Activated naive CD4-positive, alpha-beta T cell treated with anti-CD3 and anti-CD28 coated beads for 36 hours (primary cell): ENCODE measurements at places on chromosomes 5 and 9. TPM values are rescaled to one million over a fixed set of nuclear protein-coding genes. Genes with fewer than 3 reads are reported as not detected.

DNA sequence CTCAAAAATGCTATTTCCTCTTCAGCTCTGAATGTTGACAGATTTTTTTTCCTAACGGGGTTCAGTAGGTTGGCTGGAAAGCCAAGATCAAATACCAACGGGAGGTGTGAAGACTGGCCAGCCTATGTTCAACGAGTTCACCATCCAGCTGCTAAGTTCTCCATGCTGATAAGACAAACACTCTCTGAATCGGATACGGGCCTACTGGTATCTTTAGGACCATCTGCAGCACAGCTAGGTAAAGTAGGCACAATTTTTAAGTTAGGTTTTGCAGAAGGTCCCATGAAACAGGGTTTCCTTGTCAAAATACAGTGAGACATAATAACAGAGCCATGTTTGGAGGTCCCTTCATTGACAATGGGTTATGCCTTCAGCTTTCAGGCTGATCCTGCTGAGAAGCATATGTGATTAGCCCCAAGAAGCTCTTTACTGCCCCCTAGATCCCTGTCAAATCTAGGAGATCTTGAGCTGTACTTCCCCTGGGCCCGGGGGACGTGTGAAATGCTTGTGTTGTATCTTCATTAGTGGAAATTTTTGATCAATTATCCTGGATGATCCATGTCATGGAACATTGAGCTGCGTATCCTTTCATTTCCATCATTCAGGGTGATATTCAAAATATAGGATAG lies 60.6 kb downstream of the PGM5 start:
- no peak for DNase-seq

DNA sequence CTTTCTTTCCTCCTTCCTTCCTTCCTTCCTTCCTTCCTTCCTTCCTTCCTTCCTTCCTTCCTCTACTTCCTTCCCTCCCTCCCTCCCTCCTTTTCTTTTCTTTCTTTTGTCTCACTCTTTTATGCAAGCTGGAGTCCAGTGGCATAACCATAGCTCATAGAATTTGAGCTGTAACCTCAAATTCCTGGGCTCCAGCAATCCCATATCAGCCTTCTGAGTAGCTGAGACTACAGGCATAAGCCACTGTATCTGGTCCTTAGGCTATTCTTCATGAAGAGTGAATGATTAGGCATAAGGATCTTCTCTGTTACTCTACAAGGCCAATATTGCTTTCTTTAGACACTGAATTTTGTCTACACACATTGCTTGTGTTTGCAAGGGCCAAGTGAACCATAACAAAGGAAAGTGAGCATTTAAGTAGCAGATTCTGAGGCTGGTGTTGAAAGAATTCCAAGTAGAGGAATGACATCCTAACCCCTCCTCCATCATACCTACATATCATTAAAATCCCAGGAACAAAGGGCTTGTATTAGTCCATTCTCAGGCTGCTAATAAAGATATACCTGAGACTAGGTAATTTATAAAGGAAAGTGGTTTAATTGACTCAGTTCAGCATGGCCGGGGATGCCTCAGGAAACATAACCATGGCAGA lies 293.2 kb downstream of the HCN1 start:
- DNase-seq: no peak

DNA sequence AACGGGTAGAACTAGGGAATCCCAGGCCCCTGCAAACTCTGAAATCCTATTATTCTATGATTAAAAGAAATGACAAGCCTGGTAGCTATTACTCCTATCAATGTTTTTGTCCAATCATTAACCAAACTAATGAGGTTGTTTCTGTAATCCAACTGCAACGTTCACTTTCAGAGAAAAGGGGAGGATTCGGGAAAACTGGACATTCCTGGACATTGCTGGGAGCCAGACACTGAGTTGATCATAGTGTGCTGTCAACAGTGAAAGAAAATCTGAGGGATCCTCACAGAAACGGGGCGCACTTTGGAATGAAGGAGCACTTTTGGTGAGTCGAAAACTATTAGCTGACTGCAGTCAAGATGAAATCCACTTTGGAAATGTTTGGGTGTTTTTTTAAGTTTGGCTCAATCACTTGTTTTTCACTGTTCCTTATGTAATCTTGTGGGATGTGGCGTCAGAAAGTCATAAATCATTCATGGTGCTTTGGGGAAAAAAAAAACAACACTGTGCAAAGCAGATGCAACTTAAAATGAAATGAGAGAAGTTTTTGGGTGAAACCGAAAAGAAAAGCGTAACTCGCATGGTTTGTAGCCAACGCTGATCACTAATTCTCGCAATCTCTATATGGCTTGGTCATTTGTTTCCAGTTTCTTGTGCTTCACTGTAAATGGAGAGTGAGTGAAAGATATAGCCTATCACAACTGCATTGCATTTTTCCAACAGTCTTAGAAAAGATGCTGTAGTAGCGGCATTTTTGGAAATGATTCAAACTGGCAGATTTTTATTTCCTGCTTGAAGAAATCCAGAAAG lies 51.2 kb upstream of the ADRA1B start:
- no peak for DNase-seq

GRCh38 chr5:33227746-33228145 lies 213.0 kb upstream of the TARS1 start:
- no peak for DNase-seq

GRCh38 chr5:82106756-82107155 lies 134.9 kb downstream of the ATG10 start:
- DNase-seq: no peak

- DNase-seq: peak; percentile 4
Observed at GRCh38 chr9:29830821-29831220, 2257.5 kb upstream of the C9orf72 start.

- DNase-seq: no peak
Observed at GRCh38 chr9:115743709-115744605, 409.6 kb upstream of the PAPPA start.

The IFNW1 gene
- total RNA-seq: not detected
